ENCODE measurements at places on chromosomes 16 and 17. TPM values are rescaled to one million over a fixed set of nuclear protein-coding genes. Genes with fewer than 3 reads are reported as not detected.

The TMIGD1 gene
- not detected for total RNA-seq

The JPT2 gene
- total RNA-seq, result 108 TPM

The KNOP1 gene
- 27.4 TPM for total RNA-seq

The TMEM132E gene
- total RNA-seq, result 0.26 TPM

The MFAP4 gene
- total RNA-seq, result 119 TPM

The MMP2 gene
- 121 TPM for total RNA-seq

The GPRC5C gene
- 153 TPM for total RNA-seq

The ZP2 gene
- not detected for total RNA-seq

The MGAT5B gene
- 1.7 TPM for total RNA-seq

The GUCY2D gene
- total RNA-seq, result 0.81 TPM

The KRT12 gene
- not detected for total RNA-seq

The CX3CL1 gene
- 31.1 TPM for total RNA-seq

The C16orf46 gene
- not detected for total RNA-seq

The SYT17 gene
- 24.4 TPM for total RNA-seq

The CORO6 gene
- total RNA-seq, result 23.3 TPM

The RRAD gene
- total RNA-seq, result 7.7 TPM

The ABCA3 gene
- 10.4 TPM for total RNA-seq

The NRN1L gene
- not detected for total RNA-seq

The C16orf74 gene
- 33.6 TPM for total RNA-seq

The POLR3K gene
- total RNA-seq, result 14.9 TPM

The CES1 gene
- 56.8 TPM for total RNA-seq

The ARL5C gene
- not detected for total RNA-seq

The TNFRSF17 gene
- 2.2 TPM for total RNA-seq

The CLDN6 gene
- total RNA-seq, result not detected

The HOXB4 gene
- total RNA-seq, result 28.7 TPM

The KCNH6 gene
- not detected for total RNA-seq

The SEBOX gene
- total RNA-seq, result not detected

The CCL17 gene
- total RNA-seq, result 0.78 TPM

The C17orf75 gene
- 24.6 TPM for total RNA-seq

The RCVRN gene
- total RNA-seq, result not detected

The CTRB1 gene
- total RNA-seq, result not detected

The ZNF629 gene
- total RNA-seq, result 21.6 TPM

The ZNF750 gene
- 19.3 TPM for total RNA-seq

The CLEC18A gene
- total RNA-seq, result 2.2 TPM

The TBX2 gene
- total RNA-seq, result 266 TPM

The LASP1 gene
- 126 TPM for total RNA-seq
